AML-193 (cell line): ENCODE measurements at places on chromosomes 6 and 20.

- no peak for DNase-seq
Observed at GRCh38 chr6:7000825-7001777, 106.7 kb upstream of the RREB1 start.

DNA sequence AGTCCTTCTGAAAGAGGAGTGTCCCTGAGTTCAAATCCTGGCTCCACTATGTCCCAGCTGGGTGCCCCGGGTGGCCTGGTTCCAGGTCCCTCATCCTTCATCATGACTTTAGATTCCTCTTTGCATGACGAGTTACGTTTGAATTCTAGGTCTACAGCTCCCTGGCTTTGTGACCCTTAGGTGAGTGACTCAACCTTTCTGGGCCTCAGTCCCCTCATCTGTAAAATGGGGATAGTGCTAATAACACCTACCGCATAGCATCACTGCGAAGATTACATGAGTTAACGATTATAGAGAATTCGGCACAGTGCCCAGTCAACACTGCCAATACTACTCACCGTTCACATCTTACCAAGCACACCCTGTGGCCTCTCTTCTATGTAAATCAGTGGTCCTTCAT is 39.4 kb downstream of the RSPO4 start:
- no peak for DNase-seq

DNA sequence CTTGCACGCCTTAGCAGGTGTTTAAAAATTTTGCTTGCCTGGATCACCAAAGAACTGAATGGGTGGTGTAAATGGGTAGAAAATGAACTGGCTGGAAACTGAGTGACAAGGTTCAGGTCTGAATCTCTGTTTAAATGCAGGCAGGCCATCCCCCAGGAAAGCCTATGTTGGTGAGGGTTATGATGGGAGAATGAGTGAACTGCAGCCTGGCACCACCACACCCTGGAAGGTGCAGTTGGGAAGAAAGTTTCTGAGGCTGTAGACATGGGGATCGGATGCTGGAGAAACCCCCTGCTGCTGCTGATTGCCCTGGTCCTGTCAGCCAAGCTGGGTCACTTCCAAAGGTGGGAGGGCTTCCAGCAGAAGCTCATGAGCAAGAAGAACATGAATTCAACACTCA is 519 bp downstream of the CSTL1 start:
- DNase-seq: no peak

DNA sequence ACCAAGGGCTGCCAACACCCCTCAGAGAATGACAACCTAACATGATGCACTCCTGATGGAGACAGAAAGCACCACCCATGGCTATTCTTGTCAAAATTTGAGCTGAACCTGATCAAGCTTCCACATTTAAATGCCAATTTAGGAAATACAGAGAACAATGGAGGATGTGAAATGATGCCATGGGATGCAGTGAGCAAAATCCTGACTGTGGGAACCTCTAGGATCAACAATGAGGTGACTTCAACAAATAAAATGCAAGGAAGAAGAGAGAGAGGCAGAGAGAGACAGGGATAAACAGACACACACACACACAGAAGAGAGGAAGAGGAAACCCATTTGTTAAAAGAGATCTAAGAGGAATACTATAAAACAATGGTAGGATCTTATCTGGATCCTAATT is 119.6 kb upstream of the NUP153 start:
- no peak for DNase-seq

GRCh38 chr6:125054331-125054730 is 92.1 kb downstream of the RNF217 start:
- no peak for DNase-seq
